ENCODE measurements at places on chromosomes 7 and 10. TPM values are rescaled to one million over a fixed set of nuclear protein-coding genes. Genes with fewer than 3 reads are reported as not detected.

OR2A1 gene
- total RNA-seq, result not detected

DNA sequence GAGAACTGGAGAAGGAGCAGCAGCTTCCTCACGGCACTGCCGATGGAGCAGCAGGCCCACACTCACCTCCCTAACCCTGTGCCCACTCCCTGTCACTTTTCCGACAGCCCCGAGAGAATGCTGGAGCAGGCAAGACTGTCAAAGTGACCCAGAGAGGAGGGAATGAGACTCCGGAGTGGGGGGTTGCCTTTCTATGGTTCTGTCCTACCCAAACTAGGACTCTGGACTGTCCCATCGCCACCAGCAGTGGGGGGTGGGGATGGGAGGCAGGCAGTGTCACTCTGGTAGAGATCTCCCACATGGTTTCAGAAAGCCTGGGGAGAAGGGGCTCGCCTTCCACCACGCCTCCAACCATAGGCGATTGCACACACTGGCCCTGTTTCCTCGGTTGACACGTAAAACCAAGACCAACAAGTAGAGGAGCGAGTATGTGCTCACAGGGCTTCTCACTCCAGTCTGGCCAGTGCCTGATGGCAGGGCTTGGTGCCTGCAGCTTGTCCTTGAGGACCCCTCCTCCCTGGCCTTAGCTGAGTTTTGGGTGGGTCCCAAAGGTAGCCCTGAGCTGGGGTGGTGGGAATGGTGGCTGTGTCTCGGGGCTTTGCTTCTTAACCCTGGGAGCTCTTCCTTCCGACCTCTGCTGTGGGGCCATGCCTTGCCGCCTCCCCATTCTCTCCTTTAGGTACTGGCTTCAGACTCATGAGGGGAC is 148.5 kb downstream of the PTPN20 start:
- DNase-seq, result peak; percentile 39

- no peak for DNase-seq
These were observed 192.8 kb downstream of the SH2D4B start for GRCh38 chr10:80730522-80730921.

DNA sequence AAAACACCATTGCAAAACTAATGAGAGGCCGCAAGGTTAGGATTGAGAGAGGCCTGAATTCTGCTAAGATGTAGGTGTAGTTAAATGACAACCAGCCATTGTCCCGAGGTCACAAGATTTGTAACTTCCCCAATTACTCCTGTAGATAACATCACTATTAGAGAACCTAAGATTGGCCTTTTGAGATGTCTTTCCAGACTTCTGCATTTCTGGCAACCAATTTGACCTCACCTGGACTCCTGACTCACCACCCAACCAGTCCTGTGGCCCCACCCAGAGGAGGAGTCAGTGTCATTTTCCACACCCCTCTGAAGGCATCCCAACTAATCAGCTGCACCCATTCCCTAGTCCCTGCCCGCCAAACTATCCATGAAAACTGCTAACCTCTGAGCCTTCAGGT is 115.7 kb downstream of the PRKAG2 start:
- no peak for DNase-seq

DNA sequence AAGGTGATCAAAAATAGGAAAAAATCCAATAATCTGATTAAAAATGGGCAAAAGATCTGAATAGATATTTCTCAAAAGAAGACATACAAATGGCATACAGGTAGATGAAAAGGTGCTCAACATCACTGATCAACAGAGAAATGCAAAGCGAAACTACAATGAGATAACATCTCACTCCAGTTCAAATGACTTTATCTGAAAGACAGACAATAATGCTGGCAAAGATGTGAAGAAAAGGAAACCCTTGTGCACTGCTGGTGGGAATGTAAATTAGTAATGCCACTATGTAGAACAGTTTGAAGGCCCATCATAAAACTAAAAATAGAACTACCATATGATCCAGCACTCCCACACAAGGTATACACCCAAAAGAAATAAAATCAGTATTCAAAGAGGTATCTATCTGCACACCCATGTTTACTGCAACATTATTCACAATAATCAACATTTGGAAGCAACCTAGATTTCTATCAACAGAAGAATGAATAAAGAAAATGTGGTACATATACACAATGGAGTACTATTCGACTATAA is 85.0 kb downstream of the LRRN3 start:
- no peak for DNase-seq

All from ureter (tissue), 1 donor.